ENCODE measurements at places on chromosomes 13 and 19. TPM values are rescaled to one million over a fixed set of nuclear protein-coding genes. Genes with fewer than 3 reads are reported as not detected.

DNA sequence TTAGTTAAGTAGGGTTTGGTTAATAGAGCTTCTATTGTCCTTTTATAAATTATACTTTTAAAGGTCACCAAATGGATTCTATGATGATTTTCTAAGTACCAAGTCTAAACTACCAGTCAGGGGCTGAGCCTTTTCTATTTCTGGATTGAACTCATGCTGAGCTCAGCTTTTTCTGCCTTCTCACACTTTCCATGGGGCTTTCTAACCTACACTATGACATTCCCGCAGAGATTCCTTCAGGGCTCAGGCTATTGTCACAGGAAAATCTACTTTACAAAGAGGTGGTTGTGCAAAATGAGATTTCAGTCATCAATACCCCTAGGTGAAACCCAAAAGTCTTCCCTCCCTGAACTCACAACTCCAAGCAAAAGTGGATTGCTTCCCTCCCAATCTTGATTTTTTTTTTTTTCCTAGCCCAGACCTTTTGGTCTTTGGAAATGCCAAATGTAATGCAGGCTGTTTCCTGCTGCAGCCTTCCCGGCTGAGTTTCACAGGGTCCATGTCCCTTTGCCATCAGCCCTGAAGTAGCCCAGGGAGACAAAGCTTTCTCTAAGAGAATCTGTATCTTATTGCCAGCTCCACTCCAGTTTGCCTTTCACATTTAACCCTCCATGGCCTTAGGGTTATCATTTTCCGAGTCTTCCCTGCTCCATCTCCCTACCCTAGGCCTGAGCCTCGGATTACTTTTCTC lies 13.6 kb downstream of the C13orf42 start:
- H3K36me3 ChIP-seq, result no peaks in the 10 kb centered on the region
- H3K27ac ChIP-seq, result no peak overlapping the region
- H3K27me3 ChIP-seq, result no peaks in the 10 kb centered on the region
- DNase-seq, result no peak

DNA sequence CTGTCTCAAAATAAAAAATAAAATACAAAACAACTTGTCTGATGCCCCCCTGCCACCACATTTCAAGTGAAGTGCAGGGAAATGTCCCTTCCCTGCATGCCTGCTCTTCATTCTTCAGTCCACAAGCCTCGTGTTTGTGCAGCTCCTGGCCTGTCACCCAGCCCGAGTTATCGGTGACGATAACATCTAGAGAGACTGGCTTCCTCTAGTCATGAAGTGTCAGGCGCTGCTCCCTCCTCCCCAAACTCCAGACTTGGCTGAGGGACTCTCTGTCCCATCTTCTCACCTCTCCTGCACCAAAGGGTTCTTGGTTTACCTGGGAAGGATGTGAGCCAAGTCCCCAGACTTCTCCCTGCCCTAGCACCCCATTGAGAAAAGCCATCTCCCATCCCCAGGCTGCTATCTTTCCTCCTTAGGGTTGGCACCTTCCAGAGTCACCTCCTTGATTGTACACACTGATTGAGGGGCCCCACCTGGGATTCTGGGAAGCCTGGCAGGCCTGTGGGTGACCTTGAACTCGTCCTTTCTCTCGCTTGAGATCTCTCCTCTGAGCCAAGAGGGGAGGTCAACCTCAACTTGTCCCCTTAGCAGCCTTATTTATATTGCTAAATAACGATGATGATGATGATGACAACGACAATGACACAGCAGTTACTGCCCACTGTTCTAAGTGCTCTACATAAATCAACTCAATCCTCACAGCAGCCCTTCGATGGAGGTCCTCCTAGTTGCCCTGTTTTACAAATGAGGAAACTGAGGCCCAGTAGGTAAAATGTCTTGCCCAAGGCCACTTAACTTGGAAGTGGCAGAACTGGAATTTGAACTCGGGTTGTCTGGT lies 13.1 kb upstream of the PLAUR start:
- H3K4me3 ChIP-seq, result no peak overlapping the region
- peaks cover 4% of the 10 kb centered on the region for H3K4me1 ChIP-seq
- H3K27ac ChIP-seq, result no peak overlapping the region
- no peaks in the 10 kb centered on the region for H3K36me3 ChIP-seq
- no peak for DNase-seq

GRCh38 chr13:59771272-59771671 lies 392.5 kb downstream of the DIAPH3 start:
- DNase-seq, result no peak
- no peak overlapping the region for H3K4me3 ChIP-seq
- peaks cover 27% of the 10 kb centered on the region for H3K4me1 ChIP-seq
- H3K27ac ChIP-seq, result no peak overlapping the region

- DNase-seq, result no peak
- H3K27ac ChIP-seq, result no peak overlapping the region
- no peaks in the 10 kb centered on the region for H3K27me3 ChIP-seq
- no peak overlapping the region for H3K4me3 ChIP-seq
- H3K36me3 ChIP-seq, result no peaks in the 10 kb centered on the region
- peaks cover 13% of the 10 kb centered on the region for H3K4me1 ChIP-seq
Measured at GRCh38 chr13:44648392-44649103, 72.4 kb upstream of the TSC22D1 start.

DNA sequence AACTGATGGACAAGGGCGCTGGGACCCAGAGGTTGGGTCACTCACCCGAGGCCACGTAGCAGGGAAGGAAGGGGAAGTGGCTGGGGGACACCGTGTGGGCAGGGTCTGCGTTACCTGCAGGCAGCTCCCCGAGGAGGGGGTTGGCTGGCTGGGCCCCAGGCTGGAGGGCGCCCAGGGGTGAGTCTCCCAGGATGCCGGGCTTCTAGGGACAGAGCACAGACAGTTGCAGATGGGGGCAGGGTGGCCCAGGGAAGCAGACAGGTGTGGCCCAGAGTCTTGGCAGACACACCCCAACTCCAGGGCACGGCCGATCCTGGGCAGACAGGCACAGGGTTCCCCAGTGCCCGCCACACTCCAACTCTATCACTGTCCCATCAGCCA lies 5.6 kb upstream of the FDX2 start:
- peaks cover under 1% of the 10 kb centered on the region for H3K4me1 ChIP-seq
- peaks cover 100% of the 10 kb centered on the region for H3K36me3 ChIP-seq
- DNase-seq, result no peak
- H3K27ac ChIP-seq, result no peak overlapping the region

DNA sequence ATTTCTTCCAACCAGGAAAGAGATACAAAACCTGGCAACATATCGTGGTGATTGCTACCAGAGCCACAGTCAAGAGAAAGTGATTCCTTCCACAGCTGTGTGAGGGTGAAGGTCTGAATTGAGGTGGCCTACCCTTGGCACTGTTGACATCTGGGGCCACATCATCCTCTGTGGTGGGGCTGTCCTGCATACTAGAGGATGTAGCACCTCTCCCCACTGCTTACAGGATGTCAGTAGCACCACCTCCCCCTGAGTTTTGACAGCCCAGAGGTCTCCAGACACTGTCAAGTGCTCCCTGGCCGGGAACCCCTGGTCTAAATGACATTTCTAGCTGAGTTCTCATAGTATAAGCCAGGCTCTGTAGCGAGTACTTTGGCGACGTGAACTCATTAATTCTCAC lies 15.5 kb downstream of the PTGER1 start:
- no peak overlapping the region for H3K27ac ChIP-seq
- no peaks in the 10 kb centered on the region for H3K4me1 ChIP-seq
- H3K4me3 ChIP-seq, result no peak overlapping the region

- no peak overlapping the region for H3K27ac ChIP-seq
- no peaks in the 10 kb centered on the region for H3K27me3 ChIP-seq
- no peaks in the 10 kb centered on the region for H3K36me3 ChIP-seq
- H3K4me3 ChIP-seq, result no peak overlapping the region
- H3K4me1 ChIP-seq, result no peaks in the 10 kb centered on the region
Measured at GRCh38 chr13:60137911-60138560, 25.7 kb downstream of the DIAPH3 start.

DNA sequence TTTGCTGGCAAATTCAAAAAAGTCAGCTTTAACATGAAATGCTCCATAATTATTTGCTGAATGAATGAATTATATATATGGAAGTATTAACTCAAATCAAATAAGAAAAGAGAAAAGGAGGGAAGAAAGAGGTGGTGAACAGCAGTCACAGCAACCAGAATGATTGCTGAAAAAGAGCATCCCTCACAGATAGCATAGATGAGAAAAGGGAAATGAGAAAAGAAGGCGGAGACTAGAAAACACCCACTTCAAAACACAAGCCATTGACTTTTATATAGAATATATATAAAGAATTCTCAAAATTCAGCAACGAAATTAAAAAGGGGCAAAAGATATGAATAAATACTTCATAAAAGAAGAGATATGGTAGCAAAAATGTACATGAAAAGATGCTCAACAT lies 75.2 kb downstream of the CAB39L start:
- no peaks in the 10 kb centered on the region for H3K36me3 ChIP-seq
- DNase-seq, result no peak
- no peak overlapping the region for H3K4me3 ChIP-seq
- H3K4me1 ChIP-seq, result peaks cover 7% of the 10 kb centered on the region
- H3K27ac ChIP-seq, result peak overlapping the region; percentile 72
- no peaks in the 10 kb centered on the region for H3K27me3 ChIP-seq

DNA sequence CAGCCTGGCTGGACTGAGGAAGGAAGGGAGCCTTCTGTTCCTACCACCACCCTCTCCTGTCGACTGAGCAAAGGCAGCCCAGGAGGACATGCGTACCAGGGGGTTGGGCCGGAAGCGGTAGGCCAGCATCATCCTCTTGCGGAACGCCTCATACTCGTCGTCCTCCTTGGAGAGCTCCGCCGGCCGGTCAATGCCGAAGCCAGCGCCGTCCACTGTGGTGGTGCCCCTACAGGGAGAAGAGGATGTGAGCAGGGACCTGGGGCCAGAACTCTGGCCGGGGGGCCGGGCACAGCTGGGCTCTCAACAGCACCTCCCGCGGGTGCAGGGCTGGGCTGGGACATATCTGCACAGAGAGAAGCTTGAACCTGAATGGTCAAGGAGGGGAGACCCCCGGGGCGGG lies 3.8 kb upstream of the TM6SF2 start:
- DNase-seq, result no peak
- H3K27ac ChIP-seq, result no peak overlapping the region
- H3K4me1 ChIP-seq, result peaks cover 18% of the 10 kb centered on the region
- no peaks in the 10 kb centered on the region for H3K27me3 ChIP-seq
- peaks cover 66% of the 10 kb centered on the region for H3K36me3 ChIP-seq
- H3K4me3 ChIP-seq, result no peak overlapping the region

GRCh38 chr13:44734201-44734707 lies 158.1 kb upstream of the TSC22D1 start:
- no peaks in the 10 kb centered on the region for H3K27me3 ChIP-seq
- DNase-seq, result no peak
- no peaks in the 10 kb centered on the region for H3K4me1 ChIP-seq
- no peak overlapping the region for H3K4me3 ChIP-seq
- no peak overlapping the region for H3K27ac ChIP-seq
- H3K36me3 ChIP-seq, result no peaks in the 10 kb centered on the region

ITGBL1 gene
- total RNA-seq, result 8.3 TPM

ZNF814 gene
- total RNA-seq, result 8.9 TPM

SPTBN4 gene
- total RNA-seq, result 2.1 TPM

KMT2B gene
- 22.5 TPM for total RNA-seq

LHB gene
- total RNA-seq, result not detected

Measured in esophagus muscularis mucosa (tissue), 4 donors.